Osteocyte (in vitro differentiated cells): ENCODE measurements at places on chromosomes 16 and 17. TPM values are rescaled to one million over a fixed set of nuclear protein-coding genes. Genes with fewer than 3 reads are reported as not detected.

DNA sequence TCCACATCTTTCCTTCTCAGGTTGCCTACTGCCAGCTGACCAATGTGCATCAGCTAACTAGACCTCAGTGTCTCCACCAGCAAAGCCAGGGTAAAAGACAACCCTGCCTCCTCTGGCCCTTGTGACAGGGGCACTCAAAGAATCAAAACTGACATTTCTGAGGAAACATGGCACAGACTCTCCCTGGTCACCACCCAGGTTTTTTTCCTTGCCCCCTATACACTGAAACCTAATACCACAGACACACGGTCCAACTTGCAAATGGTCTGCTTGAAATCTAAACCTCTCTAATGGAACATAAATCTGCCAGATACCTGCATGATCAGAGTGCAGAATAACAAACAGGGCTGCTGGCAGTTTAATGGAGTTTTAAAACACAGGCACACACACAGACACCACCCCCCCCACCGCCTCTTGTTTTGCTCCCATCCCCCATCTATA is 19.5 kb upstream of the CORO6 start:
- DNase-seq, result no peak

PRKAR1A gene
- 308 and 326 TPM in 2 replicates for total RNA-seq

DNA sequence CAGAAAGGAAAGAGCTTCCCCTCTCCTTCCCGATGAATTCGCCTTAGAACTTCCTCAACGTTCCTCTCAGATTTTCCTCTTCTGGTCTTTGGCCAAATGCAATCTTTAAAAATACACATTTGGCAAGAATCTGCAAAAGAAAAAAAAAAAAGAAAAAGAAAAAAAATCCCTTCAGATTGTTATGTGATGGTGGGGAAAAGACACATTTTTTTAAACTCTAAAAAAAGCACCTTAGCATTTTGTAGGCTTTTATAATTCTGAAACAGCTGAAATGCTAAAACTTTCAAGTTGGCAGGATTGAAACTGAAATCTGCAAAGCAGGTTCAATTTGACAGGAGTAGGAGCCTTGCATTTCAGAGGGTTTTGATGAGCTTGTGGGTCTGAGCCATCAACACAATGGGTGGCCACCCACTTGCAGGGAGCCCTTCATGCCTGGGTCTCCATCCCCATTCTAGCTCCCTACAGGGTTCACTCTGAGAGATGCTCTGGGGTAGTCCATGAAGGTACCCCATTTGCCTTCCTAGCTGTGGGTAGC is 33.1 kb downstream of the CACNG3 start:
- no peak for DNase-seq

DNA sequence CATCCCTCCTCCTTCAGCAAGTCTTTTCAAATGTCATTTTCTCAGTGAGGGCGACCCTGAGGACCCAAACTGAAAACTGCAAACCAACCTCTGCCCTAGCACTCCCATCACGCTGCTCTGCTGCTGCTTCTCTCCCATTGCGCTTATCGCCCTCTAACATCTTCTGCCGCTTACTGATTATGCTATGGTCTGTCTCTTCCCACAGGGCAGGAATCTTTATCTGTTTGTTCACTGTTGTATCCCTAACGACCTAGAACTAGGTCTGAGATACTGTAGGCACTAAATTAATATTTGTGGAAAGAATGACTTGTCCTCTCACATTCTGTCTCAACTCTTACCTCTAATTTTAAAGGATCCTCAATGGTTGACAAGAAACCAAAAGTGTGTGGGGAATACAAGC is 12.5 kb downstream of the ZSCAN32 start:
- no peak for DNase-seq
